Diencephalon (tissue), 1 donor: ENCODE measurements at places on chromosomes 12 and 14. TPM values are rescaled to one million over a fixed set of nuclear protein-coding genes. Genes with fewer than 3 reads are reported as not detected.

The ACSM4 gene
- not detected for total RNA-seq

The MFAP5 gene
- total RNA-seq = not detected

The PRR4 gene
- total RNA-seq = 6.0 TPM

The TUBA1A gene
- 10,429 TPM for total RNA-seq

The LDHB gene
- total RNA-seq = 500 TPM

The LALBA gene
- not detected for total RNA-seq

The FOXM1 gene
- 2.5 TPM for total RNA-seq

The TC2N gene
- total RNA-seq = 25.1 TPM

The CLBA1 gene
- 12.9 TPM for total RNA-seq

The SPIC gene
- total RNA-seq = not detected

The SYT1 gene
- 235 TPM for total RNA-seq

The IRF2BPL gene
- 46.8 TPM for total RNA-seq

The SERPINA3 gene
- total RNA-seq = 2.5 TPM

The LTB4R2 gene
- 1.8 TPM for total RNA-seq

The RD3L gene
- total RNA-seq = 1.2 TPM

The DCD gene
- total RNA-seq = not detected

The OR4L1 gene
- total RNA-seq = not detected

The TDRD9 gene
- 4.4 TPM for total RNA-seq

The POLE gene
- 21.9 TPM for total RNA-seq

The RPS6KL1 gene
- total RNA-seq = 39.9 TPM

The TAS2R46 gene
- 3.2 TPM for total RNA-seq

The ST8SIA1 gene
- total RNA-seq = 33.4 TPM

The CISTR gene
- total RNA-seq = not detected

The PTPRB gene
- 10.1 TPM for total RNA-seq

The LRP1 gene
- 114 TPM for total RNA-seq

The ZNF891 gene
- total RNA-seq = 9.5 TPM

The TMEM30B gene
- total RNA-seq = 0.23 TPM

The GLT8D2 gene
- total RNA-seq = 11.5 TPM

The ZDHHC22 gene
- 31.1 TPM for total RNA-seq

The OR4E2 gene
- not detected for total RNA-seq

The PRB2 gene
- total RNA-seq = not detected

The BORCS5 gene
- 22.6 TPM for total RNA-seq

The PLCZ1 gene
- total RNA-seq = 2.3 TPM

The KERA gene
- 0.23 TPM for total RNA-seq

The RAPGEF3 gene
- 16.6 TPM for total RNA-seq

The GLS2 gene
- 8.5 TPM for total RNA-seq

The CELA1 gene
- total RNA-seq = not detected
